ENCODE measurements at places on chromosomes 1 and 21. TPM values are rescaled to one million over a fixed set of nuclear protein-coding genes. Genes with fewer than 3 reads are reported as not detected.

DNA sequence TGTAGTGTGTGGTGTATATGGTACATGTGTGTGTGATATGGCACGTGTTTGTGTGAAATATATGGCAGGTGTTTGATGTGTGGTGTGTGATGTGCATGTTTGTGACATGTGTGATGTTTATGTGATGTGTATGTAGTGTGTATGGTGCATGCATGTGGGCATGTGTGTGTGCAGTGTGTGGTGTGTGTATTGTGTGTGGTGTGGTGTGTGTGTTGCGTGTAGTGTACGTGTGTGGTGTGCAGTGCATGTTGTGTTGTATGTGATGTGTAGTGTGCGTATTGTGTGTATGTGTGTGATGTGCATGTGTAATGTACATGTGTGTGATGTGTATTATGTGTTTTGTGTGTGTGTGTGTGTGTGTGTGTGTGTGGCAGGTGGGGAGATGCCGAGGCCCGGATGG lies 65.7 kb downstream of the SLC19A1 start:
- H3K4me3 ChIP-seq, result no peak overlapping the region
- no peak for DNase-seq
- no peaks in the 10 kb centered on the region for H3K27me3 ChIP-seq
- H3K4me1 ChIP-seq, result peaks cover 24% of the 10 kb centered on the region

GRCh38 chr1:31054349-31054748 lies 11.2 kb downstream of the PUM1 start:
- no peaks in the 10 kb centered on the region for H3K27me3 ChIP-seq
- H3K4me3 ChIP-seq, result no peak overlapping the region
- peaks cover 49% of the 10 kb centered on the region for H3K36me3 ChIP-seq
- no peak for DNase-seq

GRCh38 chr1:32773764-32774463 lies 43.2 kb downstream of the YARS1 start:
- H3K4me3 ChIP-seq, result no peak overlapping the region
- H3K4me1 ChIP-seq, result peaks cover 9% of the 10 kb centered on the region
- no peaks in the 10 kb centered on the region for H3K27me3 ChIP-seq

DNA sequence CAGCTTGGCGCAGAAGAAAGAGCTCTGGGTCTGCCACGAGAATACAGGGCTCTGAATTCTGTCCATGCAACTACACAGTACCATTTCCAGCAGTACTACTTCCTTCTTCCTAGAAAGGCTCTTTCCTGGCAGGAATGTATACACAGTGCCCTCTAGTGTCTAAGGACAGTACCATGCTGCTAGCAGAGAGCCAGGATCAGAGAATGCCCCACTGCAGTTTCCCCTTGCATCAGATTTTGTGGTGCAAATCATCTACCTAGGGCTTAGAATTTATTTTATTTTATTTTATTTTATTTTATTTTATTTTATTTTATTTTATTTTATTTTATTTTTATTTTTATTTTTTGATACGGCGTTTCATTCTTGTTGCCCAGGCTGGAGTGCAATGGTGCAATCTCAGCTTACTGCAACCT lies 50.8 kb downstream of the PAX7 start:
- H3K27ac ChIP-seq, result no peak overlapping the region
- H3K27me3 ChIP-seq, result peaks cover 11% of the 10 kb centered on the region

CSF3R gene
- not detected for total RNA-seq

SYCP1 gene
- total RNA-seq, result not detected

Measured in activated CD8-positive, alpha-beta memory T cell treated with anti-CD3 and anti-CD28 coated beads, Interleukin-2, amount 10 ng/mL, durations not matched to agents 7 days and 5 days (primary cell).